ENCODE measurements at places on chromosomes 12 and 14.

DNA sequence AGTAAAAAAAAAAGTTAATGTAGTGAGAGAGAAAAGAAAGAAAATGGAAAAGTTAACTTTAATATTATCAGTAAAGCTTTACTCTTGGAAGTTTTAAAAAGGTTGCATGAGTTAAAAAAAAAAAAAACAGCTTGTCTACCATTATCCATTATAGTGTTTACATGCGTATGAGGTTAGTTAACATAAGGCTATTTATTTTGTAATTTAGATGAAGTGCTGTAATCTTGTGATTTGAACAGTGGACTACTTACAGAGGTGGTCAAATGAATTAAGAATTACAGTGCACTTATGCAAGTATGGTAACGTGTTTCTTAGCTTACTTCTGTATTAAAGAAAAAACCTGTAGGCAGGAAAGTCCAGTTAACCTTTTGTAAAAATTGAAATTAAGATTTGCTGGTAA is 30.7 kb downstream of the WASHC4 start:
- no peak for DNase-seq

DNA sequence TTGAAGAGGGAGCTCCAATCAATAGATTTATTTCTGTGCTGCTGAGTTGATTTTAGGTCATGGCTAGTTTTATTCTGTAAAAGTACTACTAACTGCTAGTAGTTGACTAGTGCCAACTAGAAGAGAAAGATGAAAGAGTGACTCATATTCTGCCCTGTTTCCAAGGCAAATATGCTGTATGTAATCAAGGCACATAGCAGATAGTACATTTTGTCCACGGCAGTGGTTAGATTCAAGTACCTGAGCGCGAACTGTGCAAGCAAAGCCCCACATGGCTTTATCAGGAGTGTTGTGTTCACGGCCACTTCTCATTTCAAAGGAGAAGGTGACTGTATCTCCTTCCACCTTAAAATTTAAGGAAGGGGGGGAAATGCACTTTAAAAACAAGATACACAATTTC is 126.8 kb downstream of the TRAFD1 start:
- DNase-seq: no peak

- peak; percentile 54 for DNase-seq
Observed at GRCh38 chr12:62783881-62784280, 151.1 kb downstream of the PPM1H start.

DNA sequence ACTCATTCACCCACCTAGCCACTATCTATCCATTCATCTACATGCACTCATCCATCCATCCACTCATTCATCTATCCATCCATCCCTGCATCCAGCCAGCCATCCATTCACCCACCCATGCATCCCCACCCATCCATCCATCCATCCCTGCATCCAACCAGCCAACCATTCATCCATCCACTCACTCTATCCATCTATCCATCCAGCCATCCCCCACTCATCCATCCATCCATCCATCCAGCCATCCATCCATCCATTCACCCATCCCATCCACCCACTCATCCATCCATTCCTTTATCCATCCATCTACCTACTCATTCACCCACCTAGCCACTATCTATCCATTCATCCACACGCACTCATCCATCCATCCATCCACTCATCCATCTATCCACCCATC is 73.1 kb downstream of the NOC4L start:
- no peak for DNase-seq

GRCh38 chr12:1702713-1703112 is 11.8 kb downstream of the ADIPOR2 start:
- DNase-seq: no peak

DNA sequence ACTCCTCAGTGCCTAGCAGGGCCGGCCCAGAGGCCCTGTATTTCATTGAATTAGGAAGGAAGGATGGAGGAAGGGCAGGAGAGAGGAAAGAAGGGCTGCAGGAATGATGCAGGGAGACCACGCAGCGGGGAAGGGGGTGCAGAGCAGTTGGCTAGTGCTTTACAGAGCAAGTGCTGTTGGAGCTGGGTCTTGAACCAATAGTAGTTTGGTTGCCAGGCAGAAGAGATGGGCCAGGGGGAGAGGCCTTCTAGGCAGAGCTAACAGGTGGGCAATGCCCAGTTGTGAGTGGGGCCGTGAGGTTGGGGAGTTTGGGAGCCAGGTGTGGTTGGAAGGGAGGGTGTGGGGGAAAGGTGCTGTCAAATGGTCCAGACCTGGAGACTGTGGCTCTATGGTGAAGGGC is 39.1 kb upstream of the SRSF5 start:
- no peak for DNase-seq

GRCh38 chr12:113815031-113815430 is 151.1 kb downstream of the RBM19 start:
- no peak for DNase-seq

DNA sequence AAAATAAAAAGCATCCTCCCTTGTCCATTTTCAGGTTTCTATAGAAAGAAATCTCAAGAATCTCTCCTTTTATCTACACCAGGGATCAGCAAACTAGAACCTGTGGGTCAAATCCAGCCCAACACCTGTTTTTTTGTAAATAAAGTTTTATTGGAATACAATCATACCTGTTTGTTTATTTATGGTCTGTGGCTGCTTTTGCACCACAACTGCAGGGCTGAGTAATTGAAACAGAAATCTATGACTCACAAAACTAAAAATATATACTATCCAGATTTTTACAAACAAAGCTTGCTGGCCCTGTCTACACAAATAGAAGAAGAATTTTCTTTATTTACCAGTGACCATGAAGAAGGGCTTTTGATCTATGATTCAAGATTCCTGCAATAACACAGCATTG is 95.1 kb upstream of the COCH start:
- DNase-seq: peak; percentile 71

- DNase-seq: no peak
Observed at GRCh38 chr14:43249116-43249515, 1258.0 kb downstream of the FSCB start.

GRCh38 chr12:50574601-50575348 is 70.0 kb downstream of the DIP2B start:
- no peak for DNase-seq

DNA sequence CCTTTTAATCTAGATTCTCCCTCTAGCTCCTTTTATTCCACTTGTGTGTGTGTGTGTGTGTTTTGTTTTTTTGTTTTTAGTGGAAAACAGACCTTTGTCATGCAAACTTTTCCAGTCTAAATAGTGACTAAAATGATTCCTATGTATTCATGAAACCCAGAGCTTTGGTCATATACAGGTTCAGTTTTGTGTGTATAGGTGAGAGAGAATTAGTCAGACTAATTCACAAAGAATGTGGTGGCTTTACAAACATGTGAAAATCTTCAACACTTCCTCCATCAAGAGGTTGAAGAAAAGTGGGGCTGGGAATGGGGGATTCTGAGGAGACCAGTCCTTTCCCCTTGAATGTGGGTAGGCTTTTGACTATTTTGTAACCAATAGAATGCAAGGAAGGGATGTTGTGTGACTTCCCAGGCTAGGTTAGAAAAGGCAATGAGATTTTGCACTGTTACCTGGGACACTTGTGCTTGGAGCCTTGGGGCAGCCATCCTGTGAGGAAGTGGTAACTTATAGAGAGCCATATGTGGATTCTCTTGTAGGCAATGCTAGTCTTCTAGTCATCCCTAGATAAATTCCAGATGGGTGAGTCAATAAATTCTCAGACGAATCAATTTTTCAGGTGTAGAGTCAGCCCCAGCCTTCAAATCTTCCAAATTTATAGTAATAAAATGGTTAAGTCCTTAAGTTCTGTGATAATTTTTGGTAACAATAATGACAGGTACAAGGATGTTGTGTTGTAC is 236.1 kb downstream of the CEP128 start:
- DNase-seq: peak; percentile 67

DNA sequence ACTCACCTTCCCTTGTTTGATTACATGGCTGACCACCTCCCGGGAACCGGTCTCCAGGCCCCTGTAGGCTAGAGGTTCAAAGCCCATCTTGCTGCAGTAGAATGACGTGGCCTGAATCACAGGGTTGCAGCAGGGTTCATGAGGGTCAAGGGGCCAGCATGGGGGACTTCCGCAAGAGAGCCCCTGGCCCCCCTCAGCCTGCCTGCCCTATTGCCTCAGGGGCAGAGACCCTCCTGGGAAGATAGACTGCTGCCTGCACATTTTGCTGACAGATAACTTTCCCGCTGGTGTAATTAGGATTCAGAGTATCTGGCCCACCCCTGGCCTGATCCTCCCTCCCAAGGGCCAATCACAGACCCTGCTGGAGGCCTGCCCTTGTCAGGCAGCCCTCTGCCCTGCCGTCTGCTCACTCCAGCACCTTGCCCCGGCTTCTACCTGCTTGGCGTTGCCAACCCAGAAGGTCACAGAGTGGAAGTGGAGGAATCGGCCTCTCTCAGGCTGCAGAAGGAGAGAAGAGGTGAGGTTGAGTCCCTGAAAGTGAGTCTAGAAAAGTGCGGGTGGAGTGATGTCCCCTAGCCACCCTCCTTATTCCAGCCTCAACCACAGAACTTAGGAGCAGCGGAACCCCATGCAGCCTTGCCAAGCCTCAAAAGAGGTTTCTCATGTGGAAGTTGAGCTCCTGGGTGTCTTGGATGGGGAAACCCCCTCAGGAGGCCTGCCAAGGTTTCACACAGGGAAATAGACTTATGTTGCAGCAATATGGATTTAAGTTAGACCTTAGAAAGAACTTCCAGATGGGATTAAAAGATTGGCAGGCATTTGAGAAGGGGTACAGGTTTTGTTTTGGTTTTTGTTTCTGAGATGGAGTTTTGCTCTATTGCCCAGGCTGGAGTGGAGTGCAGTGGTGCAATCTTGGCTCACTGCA is 1.1 kb downstream of the HPD start:
- DNase-seq: no peak

DNA sequence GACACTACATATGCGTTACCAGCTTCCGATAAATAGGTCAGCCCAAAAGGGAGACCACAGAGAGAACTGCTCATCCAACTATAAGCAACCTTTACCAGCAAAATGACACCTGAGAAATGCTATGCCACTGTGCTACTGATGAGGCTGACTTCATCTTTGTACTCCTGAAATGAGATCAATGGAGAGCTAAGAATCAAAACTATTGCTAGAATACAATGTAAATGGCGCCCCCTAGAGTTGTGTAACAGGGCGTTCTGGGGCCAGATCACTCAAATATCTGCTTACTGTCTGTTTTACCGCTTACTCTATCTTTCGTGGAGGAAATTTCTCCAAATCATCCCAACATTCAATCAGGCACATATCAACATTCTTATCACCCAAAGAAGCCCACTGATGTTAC is 4.6 kb downstream of the ZNF384 start:
- peak; percentile 69 for DNase-seq

DNA sequence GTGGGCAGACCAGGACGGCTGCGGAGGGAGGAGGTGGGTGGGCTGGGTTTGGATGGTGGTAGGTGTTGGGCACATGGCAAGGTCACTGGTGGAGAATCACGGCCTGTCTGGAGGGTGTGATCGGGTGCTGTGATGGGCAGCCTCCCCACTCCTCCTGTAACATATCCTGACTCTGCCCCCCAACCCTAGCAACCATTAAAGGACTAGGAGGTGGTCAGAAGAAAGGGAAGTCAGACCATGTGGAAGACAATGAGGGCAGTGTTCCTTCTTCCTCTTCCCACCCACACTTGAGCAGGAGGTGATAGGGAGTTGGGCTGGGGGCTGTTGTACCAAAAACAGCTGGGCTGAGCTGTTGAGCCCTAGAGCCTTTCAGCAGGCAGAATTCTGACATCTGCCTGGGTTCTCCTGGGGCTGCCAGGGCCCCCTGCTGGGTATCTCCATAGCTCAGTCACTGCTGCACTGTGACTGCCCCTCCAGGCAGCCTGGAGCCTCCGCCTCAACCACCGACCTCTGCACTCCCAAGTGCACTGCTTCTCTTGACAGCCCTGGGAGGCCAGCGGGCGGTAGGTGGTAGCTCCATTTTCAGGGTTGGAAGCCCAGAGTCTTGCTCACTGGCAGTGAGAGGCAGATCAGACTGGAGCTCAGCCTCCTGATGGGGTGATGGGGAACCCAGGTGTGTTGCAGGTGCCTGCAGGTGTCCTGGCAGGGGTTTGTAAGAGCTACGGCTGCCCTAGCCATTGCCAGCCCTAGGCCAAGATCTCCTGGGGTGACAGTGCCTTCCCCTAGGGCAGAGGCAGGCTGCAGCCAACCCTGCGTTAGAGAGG is 15.4 kb downstream of the VASH1 start:
- no peak for DNase-seq

- DNase-seq: peak; percentile 55
Observed at GRCh38 chr14:77208291-77208978, 26.8 kb downstream of the TMEM63C start.

DNA sequence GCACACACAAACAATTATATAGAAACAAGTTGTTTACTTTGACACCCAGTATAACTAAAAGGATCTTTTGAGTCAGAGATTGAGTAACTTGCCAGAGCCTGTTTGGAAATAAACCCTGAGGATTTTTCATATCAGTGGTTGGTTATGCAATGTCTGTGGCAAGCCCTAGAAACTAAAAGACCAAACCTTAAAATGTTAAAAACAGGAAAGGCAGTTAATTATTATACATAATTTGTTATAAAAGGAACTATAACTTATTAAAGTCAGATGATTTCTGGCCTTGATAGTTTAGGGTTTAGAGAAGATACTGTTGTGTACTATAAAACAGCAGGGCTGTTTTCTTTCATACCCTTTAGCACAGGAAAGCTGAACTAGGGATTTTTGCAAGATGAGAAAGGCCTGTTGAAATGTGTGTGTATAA is 44.1 kb downstream of the PSEN1 start:
- peak; percentile 51 for DNase-seq

- DNase-seq: no peak
Observed at GRCh38 chr14:90483571-90483974, 86.7 kb downstream of the CALM1 start.

DNA sequence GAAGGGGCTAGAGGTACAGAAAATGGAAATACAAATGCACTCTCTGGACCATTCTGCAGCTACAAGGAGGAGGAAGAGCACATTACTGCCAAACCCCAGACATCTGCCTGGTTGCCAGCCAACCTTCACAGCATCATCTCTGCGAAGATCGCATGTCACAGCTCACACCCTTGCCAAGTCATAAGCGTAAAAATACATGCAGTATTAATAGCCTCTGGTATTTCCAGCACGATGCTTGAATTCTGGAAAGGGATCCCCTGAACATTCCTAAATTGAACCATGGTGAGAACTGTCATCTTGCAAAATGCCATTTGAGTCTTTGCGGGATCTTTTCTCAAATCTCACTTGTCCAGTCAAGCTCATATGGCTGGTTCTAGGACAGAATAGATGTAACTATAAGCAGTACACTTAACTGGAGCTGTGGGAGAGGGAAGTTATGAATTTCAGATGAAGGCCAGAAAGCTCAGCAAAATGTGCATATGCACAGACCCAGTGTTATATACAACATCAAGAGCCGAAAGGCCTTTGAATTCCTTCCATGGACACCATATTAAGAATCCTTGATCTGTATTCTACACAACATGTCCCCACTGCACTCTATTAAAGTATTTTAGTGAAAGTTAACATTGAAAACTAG is 211.6 kb downstream of the DUSP6 start:
- DNase-seq: no peak

GRCh38 chr12:102480406-102480805 is at the start of gene IGF1:
Gene IGF1 (minus strand): TSS chr12:102480563. CDS start chr12:102480381, 182 bp downstream.
- DNase-seq: peak; percentile 15

GRCh38 chr12:6342140-6342889 is 439 bp upstream of the TNFRSF1A start:
- no peak for DNase-seq
